ENCODE measurements at places on chromosomes 5 and 9. TPM values are rescaled to one million over a fixed set of nuclear protein-coding genes. Genes with fewer than 3 reads are reported as not detected.

Gene COX7C
- total RNA-seq: 256 TPM

Gene PRRC1
- total RNA-seq: 60.4 TPM

Gene SYK
- not detected for total RNA-seq

Gene FBLL1
- total RNA-seq: 0.44 TPM

Gene SPINK7
- total RNA-seq: not detected

Gene GARIN3
- total RNA-seq: not detected

Gene GPRIN1
- 6.3 TPM for total RNA-seq
